ENCODE measurements at places on chromosomes 7 and 10. TPM values are rescaled to one million over a fixed set of nuclear protein-coding genes. Genes with fewer than 3 reads are reported as not detected.
A peak's percentile ranks its signal among the peaks of the same experiment; 100 is the strongest.

- no peaks in the 10 kb centered on the region for H3K36me3 ChIP-seq
- no peak overlapping the region for H3K4me3 ChIP-seq
- peaks cover 58% of the 10 kb centered on the region for H3K4me1 ChIP-seq
- no peaks in the 10 kb centered on the region for H3K27me3 ChIP-seq
- DNase-seq: no peak
Observed at GRCh38 chr10:86687750-86688149, 19.4 kb downstream of the LDB3 start.

DNA sequence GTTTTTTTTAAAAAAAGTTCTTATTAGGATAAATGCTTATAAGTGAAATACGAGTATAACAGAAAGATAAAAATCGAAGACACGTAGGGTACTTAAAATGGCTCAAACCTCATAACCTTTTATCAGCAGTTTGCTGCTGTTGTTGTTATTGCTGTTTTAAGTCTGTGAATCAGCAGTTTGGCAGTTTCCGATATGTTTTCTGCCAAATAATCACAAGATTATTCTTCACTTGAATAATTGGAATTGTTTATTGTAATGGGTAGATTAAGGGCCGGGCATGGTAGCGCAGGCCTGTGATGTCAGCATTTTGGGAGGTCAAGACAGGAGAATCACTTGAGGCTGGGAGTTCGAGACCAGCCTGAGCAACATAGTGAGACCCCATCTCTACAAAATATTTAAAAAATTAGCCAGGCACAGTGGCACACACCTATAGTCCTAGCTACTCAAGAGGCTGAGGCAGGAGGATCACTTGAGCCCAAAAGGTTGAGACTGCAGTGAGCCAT is 177.6 kb downstream of the VTI1A start:
- H3K4me3 ChIP-seq: no peak overlapping the region
- H3K27me3 ChIP-seq: no peaks in the 10 kb centered on the region
- DNase-seq: no peak
- peaks cover 2% of the 10 kb centered on the region for H3K36me3 ChIP-seq

DNA sequence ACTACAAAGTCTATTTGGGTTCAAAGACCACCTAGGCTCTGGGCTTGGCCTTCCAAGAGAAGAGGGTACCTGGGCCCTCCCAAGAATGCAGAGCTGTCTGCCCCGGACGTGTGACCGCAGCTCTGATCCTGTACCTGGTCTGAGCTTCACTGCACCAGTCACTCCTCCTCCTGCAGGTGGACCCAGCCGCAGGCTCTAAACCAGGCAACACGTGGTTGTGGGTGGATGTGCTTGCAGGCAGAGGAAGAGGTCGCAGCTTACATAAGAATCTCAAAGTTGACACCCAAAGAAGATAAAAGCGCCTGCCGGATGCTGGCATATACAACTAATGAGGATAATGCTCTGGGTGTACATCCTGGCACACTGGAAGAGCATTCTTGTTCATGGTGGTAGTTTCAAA is 9.4 kb upstream of the PFKP start:
- no peaks in the 10 kb centered on the region for H3K36me3 ChIP-seq
- DNase-seq: no peak
- H3K27ac ChIP-seq: no peak overlapping the region
- peaks cover 22% of the 10 kb centered on the region for H3K4me1 ChIP-seq
- no peak overlapping the region for H3K4me3 ChIP-seq
- no peaks in the 10 kb centered on the region for H3K27me3 ChIP-seq

- DNase-seq: no peak
- no peaks in the 10 kb centered on the region for H3K36me3 ChIP-seq
- H3K27ac ChIP-seq: peak within 1 kb of the TSS; percentile 90
- peak within 1 kb of the TSS; percentile 87 for H3K4me3 ChIP-seq
- peaks cover 36% of the 10 kb centered on the region for H3K4me1 ChIP-seq
Observed at GRCh38 chr10:119872610-119872859, at the start of gene MCMBP. Gene MCMBP (minus strand): TSS chr10:119872843. CDS start chr10:119872584, 259 bp downstream.

- no peaks in the 10 kb centered on the region for H3K27me3 ChIP-seq
- peaks cover 2% of the 10 kb centered on the region for H3K36me3 ChIP-seq
- no peak for DNase-seq
- no peak overlapping the region for H3K4me3 ChIP-seq
- H3K4me1 ChIP-seq: no peaks in the 10 kb centered on the region
Observed at GRCh38 chr7:125222596-125222995, 293.0 kb upstream of the POT1 start.

DNA sequence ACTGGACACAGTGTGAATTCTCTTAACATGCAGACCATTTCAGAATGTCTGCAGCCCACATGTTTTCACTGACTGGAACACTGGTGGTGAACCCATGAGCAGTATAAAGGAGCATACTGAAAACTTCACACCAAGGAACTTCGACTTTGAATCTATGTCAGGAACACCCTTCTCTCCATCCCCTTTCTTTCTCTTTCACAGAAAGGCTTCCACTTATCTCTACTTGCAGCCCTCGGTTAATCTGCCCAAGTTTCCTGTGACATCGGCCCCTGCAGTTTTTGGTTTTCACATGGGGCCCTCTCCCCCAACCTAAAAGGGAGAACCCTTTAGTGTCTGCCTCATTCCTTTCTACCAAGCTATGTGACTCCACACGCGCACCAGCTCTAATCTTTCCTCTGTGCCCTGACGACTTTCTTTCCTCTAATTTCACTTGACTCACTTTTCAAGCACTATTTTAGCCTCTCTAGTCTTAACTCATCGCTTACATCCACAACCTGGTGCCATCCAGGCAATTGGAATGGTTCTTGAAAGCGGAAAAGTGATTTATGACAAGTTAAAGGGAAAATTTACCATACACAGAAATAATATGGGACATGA is 70.1 kb downstream of the RELN start:
- H3K4me1 ChIP-seq: no peaks in the 10 kb centered on the region
- H3K27me3 ChIP-seq: peaks cover 11% of the 10 kb centered on the region
- no peak overlapping the region for H3K27ac ChIP-seq
- no peaks in the 10 kb centered on the region for H3K36me3 ChIP-seq

- no peak for DNase-seq
- H3K4me3 ChIP-seq: no peak overlapping the region
- H3K36me3 ChIP-seq: peaks cover 13% of the 10 kb centered on the region
- H3K27me3 ChIP-seq: no peaks in the 10 kb centered on the region
Observed at GRCh38 chr10:124677749-124678556, 66.2 kb downstream of the FAM53B start.

DNA sequence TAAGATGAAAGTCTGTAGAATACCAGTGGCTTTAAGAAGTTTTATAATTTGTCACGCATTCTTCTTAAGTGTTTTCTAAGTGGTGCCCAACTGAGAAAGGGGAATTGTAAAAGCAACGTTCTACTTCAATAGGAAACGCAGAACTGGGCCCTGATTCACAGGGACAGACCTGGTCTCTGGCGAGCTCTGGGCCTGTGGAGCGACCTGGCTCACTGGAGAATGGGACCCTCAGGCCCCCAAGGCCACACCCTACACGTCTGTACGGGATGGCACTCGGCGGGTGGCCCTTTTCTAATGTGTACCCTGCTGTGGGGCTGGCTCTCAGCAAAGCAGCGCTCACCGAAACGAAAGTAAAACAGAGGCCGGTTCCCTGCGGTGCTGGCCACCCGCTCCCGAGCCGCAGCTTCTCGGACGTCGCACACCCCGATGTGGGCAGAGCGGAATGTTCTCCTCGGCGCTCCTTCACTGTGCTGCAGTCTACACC is 205.0 kb downstream of the DIP2C start:
- H3K27me3 ChIP-seq: no peaks in the 10 kb centered on the region
- peaks cover 41% of the 10 kb centered on the region for H3K4me1 ChIP-seq
- peak overlapping the region; percentile 96 for H3K27ac ChIP-seq
- H3K4me3 ChIP-seq: peak overlapping the region; percentile 80

DNA sequence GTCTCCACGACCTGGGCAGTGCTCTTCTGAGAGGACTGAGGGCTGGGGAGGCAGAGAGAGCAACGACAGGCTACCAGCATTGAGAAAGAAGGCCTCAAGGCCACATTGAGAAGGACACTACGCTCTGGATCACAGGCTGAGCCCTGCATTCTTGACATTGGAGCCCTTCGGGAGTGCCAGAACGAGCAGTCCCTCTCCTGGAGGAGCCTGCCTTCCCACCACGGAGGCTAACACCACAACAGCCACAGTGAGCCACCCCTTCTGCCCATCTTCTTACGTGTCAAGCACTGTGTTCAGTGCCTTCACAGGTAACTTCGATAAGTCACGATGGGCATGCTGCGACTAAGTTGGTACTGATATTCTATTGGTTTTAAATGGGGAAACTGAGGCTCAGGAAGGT is 267.8 kb downstream of the RPS24 start:
- DNase-seq: peak; percentile 51
- H3K27me3 ChIP-seq: peaks cover 17% of the 10 kb centered on the region
- no peak overlapping the region for H3K4me3 ChIP-seq
- no peak overlapping the region for H3K27ac ChIP-seq

- no peaks in the 10 kb centered on the region for H3K4me1 ChIP-seq
- H3K36me3 ChIP-seq: no peaks in the 10 kb centered on the region
- no peak overlapping the region for H3K27ac ChIP-seq
Observed at GRCh38 chr10:101725296-101726114, 30.5 kb upstream of the FBXW4 start.

GRCh38 chr7:80017101-80017698 is 117.4 kb upstream of the GNAI1 start:
- no peak overlapping the region for H3K27ac ChIP-seq
- no peaks in the 10 kb centered on the region for H3K36me3 ChIP-seq
- no peak overlapping the region for H3K4me3 ChIP-seq
- DNase-seq: no peak
- H3K4me1 ChIP-seq: peaks cover 8% of the 10 kb centered on the region

GRCh38 chr10:44393834-44394547 is 9.1 kb upstream of the CXCL12 start:
- H3K36me3 ChIP-seq: no peaks in the 10 kb centered on the region
- H3K4me1 ChIP-seq: peaks cover 19% of the 10 kb centered on the region
- no peak overlapping the region for H3K27ac ChIP-seq
- peaks cover 48% of the 10 kb centered on the region for H3K27me3 ChIP-seq

DNA sequence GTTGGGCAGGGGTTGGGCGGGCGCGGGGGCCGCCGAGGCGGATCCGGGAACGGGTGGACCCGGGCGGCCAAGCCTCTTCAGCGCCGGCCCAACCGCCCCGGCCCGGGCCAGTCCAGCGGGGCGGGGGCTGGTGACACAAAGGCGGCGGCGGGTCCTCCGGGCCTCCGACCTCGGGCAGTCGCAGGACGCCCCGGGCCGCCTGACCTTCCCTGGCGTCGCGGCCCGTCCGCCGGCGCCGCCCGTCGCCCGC is 54.2 kb downstream of the METTL2B start:
- H3K27me3 ChIP-seq: no peaks in the 10 kb centered on the region
- peaks cover 11% of the 10 kb centered on the region for H3K36me3 ChIP-seq
- no peak for DNase-seq

- no peaks in the 10 kb centered on the region for H3K27me3 ChIP-seq
- H3K4me3 ChIP-seq: no peak overlapping the region
- H3K36me3 ChIP-seq: peaks cover 1% of the 10 kb centered on the region
- no peak for DNase-seq
- peaks cover 12% of the 10 kb centered on the region for H3K4me1 ChIP-seq
Observed at GRCh38 chr7:77386165-77386822, 29.9 kb downstream of the GSAP start.

DNA sequence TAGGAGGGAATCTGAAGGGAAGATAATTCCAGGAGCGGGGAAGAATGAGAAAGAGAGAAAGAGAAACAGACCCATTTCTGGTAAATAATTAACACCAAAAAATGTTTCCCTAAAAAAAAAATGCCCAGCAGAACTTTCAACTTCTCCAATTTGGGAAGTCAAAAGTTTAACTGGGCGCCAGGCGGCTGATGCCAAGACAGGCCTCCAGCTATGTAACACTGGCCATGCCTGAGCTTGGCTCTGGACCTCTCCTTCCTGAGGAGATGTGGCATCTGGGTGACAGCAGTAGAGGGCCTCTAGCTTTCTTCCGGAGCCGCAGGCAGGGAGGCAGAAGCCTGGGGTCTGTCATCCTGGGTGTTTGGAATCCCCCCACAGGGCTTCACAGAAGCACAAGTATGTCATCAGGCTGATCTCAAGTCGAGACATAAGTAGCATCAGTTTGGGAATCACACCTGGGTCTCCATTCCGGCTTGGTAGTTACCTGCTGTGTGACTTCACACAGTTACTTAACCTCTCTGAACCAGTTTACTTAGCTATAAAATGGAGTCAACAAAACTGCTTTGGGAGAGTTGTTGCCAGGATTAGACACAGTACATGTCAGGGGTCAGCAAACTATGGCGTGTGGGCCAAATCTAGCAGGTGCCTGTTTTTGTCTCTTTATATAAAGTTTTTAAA is 50.5 kb upstream of the TCF7L2 start:
- H3K4me1 ChIP-seq: peaks cover 3% of the 10 kb centered on the region
- no peak overlapping the region for H3K4me3 ChIP-seq
- no peaks in the 10 kb centered on the region for H3K36me3 ChIP-seq
- no peak overlapping the region for H3K27ac ChIP-seq
- H3K27me3 ChIP-seq: no peaks in the 10 kb centered on the region
- no peak for DNase-seq

GRCh38 chr7:23249486-23249885 is 2.9 kb downstream of the GPNMB start:
- no peak overlapping the region for H3K4me3 ChIP-seq
- H3K27me3 ChIP-seq: peaks cover 18% of the 10 kb centered on the region
- no peak overlapping the region for H3K27ac ChIP-seq

- H3K27me3 ChIP-seq: peaks cover 5% of the 10 kb centered on the region
- H3K4me3 ChIP-seq: no peak overlapping the region
- no peaks in the 10 kb centered on the region for H3K4me1 ChIP-seq
- H3K36me3 ChIP-seq: no peaks in the 10 kb centered on the region
- no peak for DNase-seq
Observed at GRCh38 chr7:123999703-124000102, 33.2 kb downstream of the TMEM229A start.

- peaks cover 26% of the 10 kb centered on the region for H3K4me1 ChIP-seq
- H3K36me3 ChIP-seq: peaks cover 10% of the 10 kb centered on the region
- no peaks in the 10 kb centered on the region for H3K27me3 ChIP-seq
- no peak for DNase-seq
- no peak overlapping the region for H3K4me3 ChIP-seq
- H3K27ac ChIP-seq: no peak overlapping the region
Observed at GRCh38 chr7:23120106-23120505, 14.5 kb downstream of the KLHL7 start.

GRCh38 chr7:134179036-134180011 is 52.2 kb downstream of the LRGUK start:
- H3K27ac ChIP-seq: no peak overlapping the region
- peaks cover 9% of the 10 kb centered on the region for H3K4me1 ChIP-seq
- H3K36me3 ChIP-seq: no peaks in the 10 kb centered on the region
- no peak overlapping the region for H3K4me3 ChIP-seq

DNA sequence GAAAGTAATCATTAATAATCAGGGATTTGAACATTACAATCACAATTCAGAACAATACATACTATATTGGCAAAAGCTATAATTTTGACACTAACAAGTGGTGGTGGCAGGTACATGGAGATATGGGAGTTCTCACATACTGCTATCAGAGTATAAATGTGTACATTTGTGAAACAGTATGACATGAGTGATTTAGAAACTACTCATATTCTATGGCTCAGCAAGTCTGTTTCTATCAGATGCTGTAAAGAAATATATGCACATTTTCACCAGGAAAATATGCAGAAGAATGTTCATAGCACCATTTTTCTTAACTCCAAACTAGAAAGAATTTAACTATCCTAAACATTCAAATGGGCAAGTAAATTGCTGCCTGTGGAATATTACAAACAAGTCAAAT is 620.0 kb downstream of the SH2D4B start:
- no peaks in the 10 kb centered on the region for H3K36me3 ChIP-seq
- H3K27me3 ChIP-seq: no peaks in the 10 kb centered on the region
- no peak for DNase-seq
- no peak overlapping the region for H3K4me3 ChIP-seq
- no peaks in the 10 kb centered on the region for H3K4me1 ChIP-seq

Gene PIK3AP1
- 0.19 TPM for total RNA-seq

Gene KIAA1217
- total RNA-seq: 2.8 TPM

Gene TRIM74
- 1.5 TPM for total RNA-seq

Gene ANKRD2
- not detected for total RNA-seq

Gene SPDYE16
- total RNA-seq: not detected

Gene UNC5B
- 13.0 TPM for total RNA-seq

Data from osteocyte (in vitro differentiated cells).